HCT116 (cell line): ENCODE measurements at places on chromosomes 12 and 14. TPM values are rescaled to one million over a fixed set of nuclear protein-coding genes. Genes with fewer than 3 reads are reported as not detected.

SPRYD4 gene
- 2.5 TPM for total RNA-seq

SLC17A8 gene
- total RNA-seq, result not detected

ZC2HC1C gene
- 0.98 TPM for total RNA-seq

MYO1H gene
- total RNA-seq, result not detected

MANSC1 gene
- total RNA-seq, result 0.20 TPM

PMCH gene
- not detected for total RNA-seq

GDF3 gene
- total RNA-seq, result not detected
